ENCODE measurements at places on chromosomes 11 and 22.

GRCh38 chr11:17770917-17771316 is 36.3 kb downstream of the KCNC1 start:
- DNase-seq: no peak

- DNase-seq: no peak
Measured at GRCh38 chr11:33652431-33652830, 48.2 kb downstream of the C11orf91 start.

- DNase-seq: no peak
Measured at GRCh38 chr11:11480971-11481370, 127.9 kb upstream of the CSNK2A3 start.

DNA sequence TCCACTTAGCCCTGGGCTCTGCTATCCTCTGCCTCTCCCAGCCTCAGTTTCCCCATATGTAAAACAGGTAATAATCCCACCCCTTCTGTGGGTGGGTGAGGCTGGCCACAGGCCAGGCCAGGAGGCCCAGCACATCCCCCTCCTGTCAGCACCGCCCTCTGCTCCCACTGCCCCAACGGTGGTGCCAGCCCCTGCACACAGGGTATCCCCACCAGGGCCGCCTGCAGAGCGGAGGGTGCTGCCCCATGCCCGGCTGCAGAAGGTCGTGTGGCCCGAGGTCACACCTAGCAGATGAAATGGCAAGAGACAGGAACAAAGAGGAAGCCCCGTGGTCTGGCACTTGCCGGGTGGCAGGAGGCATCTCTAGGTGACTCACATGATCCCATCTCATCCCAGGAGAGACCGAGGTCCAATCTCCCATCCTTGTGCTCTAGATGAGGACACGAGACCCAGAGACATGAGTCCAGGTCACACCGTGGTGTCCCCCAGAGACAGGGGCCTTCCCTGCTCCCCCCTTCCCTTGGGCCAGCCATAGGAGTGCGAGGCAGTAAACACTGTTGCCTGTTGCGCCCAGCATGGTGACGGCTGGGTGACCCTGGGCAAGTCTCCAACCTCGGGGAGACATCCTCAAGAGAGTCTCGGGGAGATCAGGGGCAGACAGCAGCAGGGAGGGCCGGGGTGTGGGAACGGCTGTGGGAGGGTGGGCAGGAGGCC is 27.2 kb upstream of the PPARA start:
- no peak for DNase-seq

- DNase-seq: no peak
Measured at GRCh38 chr11:123483466-123483865, 53.4 kb downstream of the GRAMD1B start.

DNA sequence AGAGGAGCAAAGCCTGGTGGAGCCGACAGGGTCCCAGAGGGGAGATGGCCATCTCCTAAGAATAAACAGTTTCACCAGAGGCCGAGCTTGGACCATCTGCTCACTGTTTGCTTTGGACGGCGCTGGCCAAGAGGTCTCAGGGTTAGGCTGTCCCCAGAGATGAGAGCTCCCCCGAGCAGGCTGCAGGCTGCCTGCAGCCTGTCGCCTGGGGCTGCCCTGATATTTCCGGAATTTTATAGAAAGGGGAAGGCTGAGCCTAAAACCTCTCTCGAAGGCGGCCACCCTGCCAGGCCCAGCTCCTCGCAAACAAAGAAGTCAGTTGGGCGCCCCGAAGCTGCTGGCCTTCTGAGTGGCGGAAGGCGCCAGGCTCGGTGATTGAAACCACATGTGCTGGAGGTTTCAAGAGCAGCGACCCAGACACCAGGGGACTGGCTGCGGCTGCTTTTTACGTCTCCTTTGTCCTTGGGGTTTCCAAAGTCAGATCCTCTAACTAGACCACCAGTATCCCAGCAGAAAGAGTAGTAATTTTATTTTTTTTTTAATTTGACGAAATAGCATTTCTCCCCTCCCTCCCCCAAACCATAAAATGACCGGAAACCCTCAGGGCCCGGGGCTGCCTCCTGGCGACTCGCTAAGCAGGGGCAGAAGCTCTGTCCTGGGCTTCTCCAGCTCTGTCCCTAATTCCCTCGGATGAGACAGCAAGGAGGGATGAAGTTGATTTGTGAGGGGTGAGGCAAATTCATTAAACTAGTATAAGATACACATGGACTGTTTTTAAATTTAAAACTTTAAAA is 57.4 kb downstream of the CLMP start:
- DNase-seq: no peak

GRCh38 chr22:25745341-25746011 is 3.5 kb downstream of the MYO18B start:
- no peak for DNase-seq

DNA sequence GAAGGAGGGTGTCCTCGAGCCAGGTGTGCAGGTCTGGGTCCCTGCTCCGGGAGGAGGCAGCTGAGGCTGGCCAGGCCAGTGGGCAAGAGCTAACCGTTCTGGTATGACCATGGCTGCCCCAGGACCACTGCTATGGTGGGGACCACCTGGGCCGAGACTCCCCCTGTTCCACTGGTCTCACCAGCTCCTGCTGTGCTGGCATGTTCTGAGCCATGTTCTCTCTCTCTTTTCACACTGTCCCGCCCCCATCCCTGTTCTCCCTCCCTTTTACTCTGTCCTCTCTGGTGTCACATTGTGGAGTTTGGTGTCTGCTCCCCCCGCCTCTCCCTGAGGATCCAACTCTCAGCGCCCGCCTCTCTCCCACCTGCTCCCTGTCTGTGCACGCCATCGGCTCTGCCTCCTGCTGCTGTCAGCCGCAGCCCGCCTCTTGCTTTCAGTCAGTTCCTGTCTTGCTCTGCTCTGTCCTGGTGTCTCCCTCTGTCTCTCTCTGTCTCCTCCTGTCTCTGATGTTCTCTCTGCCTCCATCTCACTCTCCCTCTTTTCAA is 66.4 kb downstream of the LRRC32 start:
- no peak for DNase-seq

GRCh38 chr11:123374622-123374968 is 55.5 kb upstream of the GRAMD1B start:
- DNase-seq: no peak

GRCh38 chr11:118895093-118896039 is 11.7 kb downstream of the CXCR5 start:
- no peak for DNase-seq

- DNase-seq: no peak
Measured at GRCh38 chr11:127109796-127110480, 109.4 kb upstream of the KIRREL3 start.

GRCh38 chr11:111419641-111420327 is 40.7 kb upstream of the POU2AF1 start:
- DNase-seq: no peak

DNA sequence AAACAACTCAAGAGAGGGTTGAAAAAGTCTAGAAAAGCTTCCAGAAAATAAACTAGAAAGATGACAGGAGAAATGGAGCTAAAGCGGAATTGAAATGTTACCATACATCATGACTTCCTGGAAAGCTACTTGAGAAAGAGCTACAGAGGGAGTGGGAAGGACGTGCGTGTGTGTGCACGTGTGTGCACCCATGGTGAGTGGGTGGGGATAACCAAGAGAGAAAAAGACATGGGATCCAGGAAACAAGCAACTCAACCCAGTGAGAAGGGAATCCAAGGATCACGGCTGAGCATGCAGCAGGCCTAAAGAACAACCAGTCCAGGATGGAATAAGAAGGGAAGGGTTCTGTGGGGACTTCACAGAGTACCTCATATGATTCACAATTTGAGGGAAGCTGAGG is 21.6 kb downstream of the APOL1 start:
- DNase-seq: no peak

GRCh38 chr11:64321533-64321932 is 3.6 kb downstream of the PRDX5 start:
- DNase-seq: no peak

- peak; percentile 29 for DNase-seq
Measured at GRCh38 chr11:31233425-31233824, 136.1 kb downstream of the DCDC1 start.

DNA sequence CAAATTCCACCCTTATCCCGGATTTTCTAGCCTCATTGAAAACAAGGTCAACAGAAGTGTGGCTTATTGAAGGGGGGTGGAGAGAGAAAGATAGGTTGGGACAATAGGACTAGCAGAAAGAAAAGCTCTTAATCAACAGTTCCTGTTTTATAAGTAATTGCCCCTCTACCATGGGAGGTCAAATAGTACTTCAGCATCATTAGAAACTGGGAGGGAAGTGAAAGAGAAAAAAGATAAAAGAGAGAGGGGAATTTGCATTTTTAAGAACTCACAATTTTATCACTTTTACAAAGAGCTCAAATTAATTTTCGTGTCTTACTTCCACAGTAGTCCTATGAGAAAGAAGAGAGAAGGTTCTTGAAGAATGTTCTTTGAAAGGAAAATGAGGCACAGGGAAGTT is 89.2 kb downstream of the AMOTL1 start:
- DNase-seq: no peak

DNA sequence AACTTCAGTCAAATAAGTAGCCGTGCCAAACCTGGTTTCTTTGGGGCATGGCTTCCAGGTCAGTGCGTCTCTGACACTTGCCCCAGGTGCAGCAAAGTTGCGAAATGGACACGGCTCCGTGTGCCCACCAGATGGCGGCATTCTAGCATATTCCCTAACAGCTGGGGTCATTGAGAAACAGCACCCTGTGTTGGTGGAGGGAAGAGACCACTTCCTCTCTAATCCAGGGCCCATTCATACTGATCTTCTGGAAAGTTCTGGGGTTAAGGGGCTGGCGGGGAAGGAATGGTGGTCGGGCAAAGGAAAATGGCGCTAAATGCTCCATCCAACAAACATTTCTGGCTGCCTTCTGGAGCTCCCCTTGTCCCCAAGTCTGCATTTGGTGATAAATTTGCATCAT is 141.2 kb upstream of the TIMP3 start:
- DNase-seq: peak; percentile 37

DNA sequence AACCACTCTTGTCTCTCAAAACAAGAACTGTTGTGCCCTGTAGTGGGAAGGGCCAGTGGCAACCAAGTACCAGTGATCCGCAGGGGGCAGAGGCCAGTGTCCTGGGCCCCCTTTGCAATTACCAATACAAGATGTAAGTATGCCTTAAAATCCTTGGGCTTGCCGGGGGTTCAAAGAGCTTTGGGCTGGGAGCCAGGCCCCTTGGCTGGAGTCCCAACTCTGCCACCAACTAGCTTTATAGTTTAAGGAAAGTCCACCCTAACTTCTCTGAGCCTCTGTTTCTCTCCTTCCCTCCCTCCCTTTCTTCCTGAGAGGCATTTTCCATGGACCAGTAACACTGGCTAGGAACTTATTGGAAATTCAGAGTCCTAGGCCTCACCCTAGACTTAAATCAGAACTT is 15.5 kb downstream of the CLMP start:
- no peak for DNase-seq

GRCh38 chr11:1126491-1126926 is 31.2 kb upstream of the MUC5AC start:
- DNase-seq: no peak

DNA sequence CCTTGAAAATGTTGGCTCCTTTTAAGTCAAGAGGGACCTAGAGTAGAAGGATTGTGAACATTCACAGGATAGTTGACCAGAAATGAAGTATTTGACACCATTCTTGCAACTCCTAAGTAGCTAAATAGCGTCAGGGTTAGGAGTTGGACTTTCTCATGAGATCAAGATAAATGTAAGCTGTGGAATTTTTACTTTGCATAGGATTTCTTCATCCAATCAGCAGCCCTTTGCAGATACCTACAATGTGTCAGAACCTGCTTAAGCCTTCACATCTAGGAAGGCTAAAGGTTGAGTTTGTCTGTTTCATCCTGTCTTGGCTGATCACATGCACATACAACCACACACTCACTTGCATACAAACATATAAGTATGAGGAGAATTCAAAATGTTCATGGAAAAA is 32.3 kb downstream of the CD44 start:
- DNase-seq: no peak

DNA sequence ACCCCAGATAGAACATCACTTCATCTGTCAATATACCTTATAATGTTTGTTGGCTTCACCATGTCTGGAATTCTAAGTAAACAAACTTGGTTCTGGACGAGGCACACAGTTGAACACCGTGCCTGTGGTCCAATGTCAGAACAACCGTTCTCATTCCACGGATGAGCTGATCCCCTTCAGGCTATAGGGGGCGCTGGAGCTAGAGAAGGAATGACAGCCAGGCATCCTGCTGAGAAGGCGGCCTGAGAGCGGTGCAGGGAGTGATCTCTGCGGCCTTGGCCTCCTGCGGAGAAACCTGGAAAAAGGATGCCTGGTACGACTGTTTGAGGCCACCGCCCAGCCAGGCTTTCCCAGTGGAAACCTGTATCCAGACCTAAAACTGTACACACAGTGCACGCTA is 48.7 kb downstream of the FDX1 start:
- DNase-seq: no peak

- no peak for DNase-seq
Measured at GRCh38 chr22:45008186-45008681, 1.6 kb downstream of the PHF21B start.

- no peak for DNase-seq
Measured at GRCh38 chr11:124762624-124763155, 600 bp upstream of the ESAM start.

GRCh38 chr22:44544816-44545433 is 46.9 kb upstream of the RTL6 start:
- DNase-seq: no peak

- DNase-seq: no peak
Measured at GRCh38 chr11:110645253-110645652, 67.0 kb downstream of the ARHGAP20 start.

- no peak for DNase-seq
Measured at GRCh38 chr11:44652901-44653644, 73.7 kb upstream of the TSPAN18 start.

DNA sequence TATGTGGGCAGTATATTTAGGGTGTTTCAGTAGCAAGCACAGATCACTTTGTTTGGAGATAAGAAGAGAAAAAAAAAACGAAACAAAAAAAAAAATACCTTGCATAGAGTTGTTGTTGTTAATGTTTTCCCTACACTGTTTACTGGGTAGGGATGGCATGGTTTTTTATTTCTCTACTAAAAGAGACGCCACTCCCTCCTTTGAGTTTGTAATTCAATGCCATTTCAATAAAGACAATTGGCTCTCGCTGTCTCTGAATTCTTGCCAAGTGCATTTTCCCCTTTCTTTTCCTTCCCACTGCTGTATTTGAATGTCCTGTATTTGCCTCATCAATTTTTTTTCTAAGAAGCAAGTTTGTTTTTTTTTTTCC is 213.9 kb upstream of the UBASH3B start:
- DNase-seq: no peak

DNA sequence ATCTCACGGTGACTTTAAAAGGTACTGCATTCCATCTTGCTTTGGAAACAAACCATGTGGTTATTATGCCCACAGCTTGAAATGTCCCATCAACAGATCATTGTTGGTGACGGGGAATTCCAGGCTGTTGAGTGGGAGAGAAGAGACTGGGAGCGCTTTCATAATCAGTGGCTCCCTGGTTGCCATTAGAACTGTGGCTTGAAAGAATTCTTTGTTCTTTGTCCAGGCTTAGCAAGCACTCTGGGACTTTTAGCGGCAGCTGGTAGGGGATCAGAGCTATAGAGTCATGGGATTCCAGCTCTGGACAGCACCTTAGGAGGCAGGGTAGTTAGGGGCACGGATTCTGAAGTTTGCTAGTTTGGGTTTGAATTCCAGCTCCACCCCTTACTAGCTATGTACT is 22.0 kb downstream of the MMP20 start:
- peak; percentile 92 for DNase-seq
